ENCODE measurements at places on chromosomes 3 and 15.

DNA sequence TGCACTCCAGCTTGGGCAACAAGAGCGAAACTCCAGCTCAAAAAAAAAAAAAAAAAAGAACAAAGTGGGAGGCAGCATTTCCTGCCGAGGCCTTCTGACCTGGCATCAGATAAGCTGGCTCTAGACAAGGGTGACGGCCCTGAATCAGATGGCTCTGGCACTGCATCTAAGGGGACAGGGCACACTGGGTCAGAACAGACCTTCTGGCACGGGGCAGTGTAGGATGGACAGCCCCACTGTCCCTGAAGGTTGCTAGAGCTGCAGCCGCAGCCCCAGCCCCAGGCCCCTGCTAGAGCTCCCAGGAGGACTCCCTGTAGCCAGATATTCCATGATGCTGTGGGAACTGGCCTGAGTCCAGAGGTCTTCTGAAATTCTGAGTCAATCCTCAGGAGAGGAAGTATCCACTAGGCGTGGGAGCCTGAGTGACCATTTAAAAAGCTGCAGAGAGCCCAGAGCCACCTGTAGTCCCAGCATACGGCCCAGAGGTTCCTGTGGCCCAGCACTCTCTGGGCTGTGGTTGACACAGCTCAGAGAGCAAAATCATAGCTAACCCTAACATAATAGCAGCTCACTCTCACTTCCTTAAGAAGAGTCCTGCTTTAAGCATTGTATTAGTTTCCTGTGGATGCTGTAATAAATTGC lies 69.2 kb upstream of the MFGE8 start:
- DNase-seq = peak; percentile 61

DNA sequence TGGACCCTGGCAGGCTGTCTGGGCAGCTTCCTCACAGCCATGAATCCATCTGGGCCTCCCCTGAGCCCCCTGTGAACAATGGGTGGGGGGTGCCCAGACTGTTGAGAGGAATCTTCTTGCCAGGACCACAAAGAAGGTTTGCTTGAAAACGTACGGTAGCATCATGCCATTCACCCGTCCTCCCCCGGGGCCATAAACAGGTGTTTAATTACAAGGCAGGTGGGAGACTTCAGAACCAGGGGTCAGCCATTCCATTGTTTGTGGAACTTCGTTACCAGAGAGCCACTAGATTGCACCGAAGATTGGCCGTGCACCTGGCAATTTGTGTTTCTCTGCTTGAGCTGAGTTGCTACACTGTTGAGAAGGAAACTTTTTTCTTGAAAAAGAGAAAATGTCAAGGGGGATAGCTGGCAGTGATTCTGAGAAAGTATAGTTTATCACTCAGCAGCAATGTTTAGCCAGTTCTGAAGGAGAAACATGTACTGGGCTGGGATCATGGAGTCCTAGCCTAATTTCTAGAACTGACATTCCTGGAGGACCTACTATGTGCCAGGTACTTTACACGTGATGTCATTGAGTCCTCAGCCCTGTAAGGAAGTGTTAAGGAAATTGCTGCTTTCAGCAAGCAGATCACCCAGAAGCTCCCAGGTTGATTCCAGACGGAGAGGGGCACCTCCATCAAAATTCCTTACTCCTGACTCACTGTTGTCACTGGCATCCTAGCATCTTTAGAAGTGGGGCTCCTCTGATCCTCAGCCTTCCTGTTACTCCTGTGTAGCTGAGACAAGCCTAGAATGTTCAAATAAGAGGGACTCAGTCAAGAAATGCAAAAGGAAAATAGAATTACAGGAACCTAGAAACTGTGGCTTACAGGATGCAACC lies 103.8 kb upstream of the UBE2E1 start:
- DNase-seq = peak; percentile 56

GRCh38 chr3:18127859-18128681 lies 297.1 kb downstream of the SATB1 start:
- no peak for DNase-seq

- DNase-seq = no peak
Observed at GRCh38 chr3:156744631-156745030, 70.2 kb downstream of the TIPARP start.

DNA sequence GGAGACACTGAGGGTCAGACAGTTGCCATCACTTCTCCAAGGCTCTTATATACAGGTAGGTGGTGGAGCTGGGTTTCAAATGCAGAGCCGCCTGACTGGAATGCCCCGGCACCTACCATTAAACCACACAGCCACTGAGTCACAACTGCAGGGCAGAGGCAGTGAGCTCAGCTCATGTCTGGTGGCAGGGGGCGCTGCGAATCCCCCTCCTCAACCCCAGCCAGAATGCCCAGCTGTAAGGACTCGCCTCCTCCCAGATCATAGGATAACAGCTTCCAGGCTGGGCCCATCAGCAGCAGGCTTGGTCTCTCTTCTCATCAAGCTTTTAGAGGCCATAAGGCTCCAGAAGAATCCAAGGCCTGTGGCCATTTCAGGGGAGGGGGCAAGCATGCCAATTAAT lies 26.4 kb downstream of the ADCY5 start:
- no peak for DNase-seq

- DNase-seq = no peak
Observed at GRCh38 chr3:190266913-190267290, 55.3 kb downstream of the CLDN1 start.

DNA sequence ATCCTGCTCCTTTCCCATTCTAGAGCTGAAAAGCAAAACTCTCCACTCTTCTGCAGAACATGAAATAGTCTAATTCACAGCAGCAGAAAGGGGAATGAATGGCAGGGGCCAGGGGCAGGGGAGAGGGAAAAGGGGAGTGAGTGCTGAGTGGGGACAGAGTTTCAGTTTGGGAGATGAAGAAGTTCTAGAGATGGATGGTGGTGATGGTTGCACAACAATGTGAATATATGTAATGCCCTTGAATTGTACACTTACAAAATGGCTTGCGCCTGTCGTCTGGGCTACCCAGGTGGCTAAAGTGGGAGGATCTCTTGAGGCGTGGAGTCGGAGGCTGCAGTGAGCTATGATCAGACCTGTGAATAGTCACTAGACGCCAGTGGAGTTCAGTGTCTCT lies 78.5 kb upstream of the MEF2A start:
- no peak for DNase-seq

GRCh38 chr15:47577000-47577399 lies 140.3 kb upstream of the SEMA6D start:
- no peak for DNase-seq

DNA sequence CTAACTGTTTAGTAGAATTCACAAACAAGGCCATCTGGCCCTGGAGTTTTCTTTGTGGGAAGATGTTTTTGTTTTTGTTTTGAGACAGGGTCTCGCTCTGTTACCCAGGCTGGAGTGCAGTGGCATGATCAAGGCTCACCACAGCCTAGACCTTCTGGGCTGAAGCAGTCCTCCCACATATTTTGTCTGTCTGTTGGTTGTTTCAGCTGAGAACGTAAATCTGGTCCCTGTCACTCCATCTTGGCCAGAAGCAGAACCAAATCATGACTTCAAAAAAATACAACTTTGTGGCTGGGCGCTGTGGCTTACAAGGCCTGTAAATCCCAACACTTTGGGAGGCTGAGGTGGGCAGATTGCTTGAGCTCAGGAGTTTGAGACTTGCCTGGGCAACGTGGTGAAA lies 27.1 kb downstream of the MRAS start:
- DNase-seq = no peak

- no peak for DNase-seq
Observed at GRCh38 chr3:148742118-148742517, 44.4 kb downstream of the AGTR1 start.

DNA sequence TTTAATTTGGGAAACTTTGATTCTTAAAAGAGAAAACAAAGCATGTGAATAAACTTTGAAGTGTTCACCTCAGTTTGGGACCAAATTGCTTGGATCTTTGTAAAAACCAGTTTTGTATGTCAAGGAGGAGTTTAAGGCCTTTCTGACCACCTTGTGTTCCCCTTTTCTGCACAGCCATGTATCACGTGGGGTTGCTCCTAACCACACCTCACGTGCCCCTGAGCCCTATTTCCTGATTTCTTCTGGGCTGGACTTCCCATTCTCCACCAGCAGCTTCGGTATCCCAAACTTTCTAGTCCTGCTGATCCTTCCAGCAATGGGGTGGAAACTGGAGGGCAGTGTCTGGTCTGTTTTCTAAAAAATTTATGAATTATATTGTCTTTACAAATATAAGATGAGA lies 76.4 kb upstream of the STT3B start:
- DNase-seq = no peak

- peak; percentile 85 for DNase-seq
Observed at GRCh38 chr3:131794766-131795388, 239.9 kb downstream of the CPNE4 start.

GRCh38 chr3:135803028-135803692 lies 162.4 kb upstream of the PPP2R3A start:
- DNase-seq = no peak

DNA sequence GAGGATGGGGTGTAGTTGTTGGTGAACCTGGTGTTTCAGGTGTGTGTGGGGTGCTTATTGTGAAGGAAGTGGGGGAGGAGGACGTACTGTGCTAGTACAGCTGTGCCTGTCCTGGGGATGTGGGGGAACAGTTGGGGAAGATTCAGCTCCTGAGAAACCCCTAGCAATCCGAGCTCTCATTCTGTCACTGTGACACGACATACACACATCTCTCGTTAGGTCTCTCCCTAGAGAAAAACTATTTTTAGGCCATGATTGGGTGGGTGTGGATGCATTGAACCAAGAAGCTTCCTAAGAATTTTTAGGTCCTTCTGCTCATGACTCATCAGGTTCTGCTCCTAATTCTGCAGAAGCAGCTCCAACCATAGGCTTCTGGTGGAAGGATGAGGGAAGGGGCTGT lies 54.3 kb downstream of the SLC30A4 start:
- no peak for DNase-seq

Measured in astrocyte of the hippocampus (primary cell).